ENCODE measurements at places on chromosomes 7 and 10.

DNA sequence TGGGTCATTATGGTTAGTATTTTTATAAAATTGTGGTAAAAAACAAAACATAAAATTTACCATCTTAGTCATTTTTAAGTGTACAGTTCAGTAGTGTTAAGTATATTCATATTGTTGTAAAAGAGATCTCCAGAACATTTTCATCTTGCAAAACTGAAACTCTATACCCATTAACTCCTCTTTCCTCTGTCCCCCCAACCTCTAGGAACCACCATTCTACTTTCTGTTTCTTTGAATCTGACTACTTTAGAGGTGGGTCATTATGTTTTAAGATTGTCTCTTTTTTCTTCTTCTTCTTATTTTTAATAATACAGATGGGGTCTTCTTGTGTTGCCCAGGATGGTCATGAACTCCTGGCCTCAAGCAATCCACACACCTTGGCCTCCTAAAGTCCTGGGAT, 84.1 kb downstream of the DOCK4 start:
- no peak for DNase-seq

DNA sequence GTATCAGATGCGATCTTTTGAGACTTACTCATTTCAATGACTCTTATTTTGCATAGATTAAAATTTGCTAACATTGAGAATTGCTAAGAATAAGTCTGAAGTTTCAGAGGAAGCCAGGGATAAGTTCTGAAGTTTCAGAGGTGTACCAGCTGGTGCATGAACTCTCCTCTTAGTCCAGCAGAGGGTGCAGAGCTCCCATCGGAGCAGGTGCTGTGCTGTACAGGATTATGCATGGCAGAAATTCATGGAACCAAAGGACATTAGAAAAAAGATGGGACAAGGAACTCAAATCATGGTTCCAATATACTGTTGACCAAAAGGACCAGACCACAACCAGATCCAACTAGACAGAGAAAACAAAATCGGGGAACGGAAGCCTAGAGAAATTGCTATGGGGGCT, 41.9 kb downstream of the MGAM2 start:
- no peak for DNase-seq

DNA sequence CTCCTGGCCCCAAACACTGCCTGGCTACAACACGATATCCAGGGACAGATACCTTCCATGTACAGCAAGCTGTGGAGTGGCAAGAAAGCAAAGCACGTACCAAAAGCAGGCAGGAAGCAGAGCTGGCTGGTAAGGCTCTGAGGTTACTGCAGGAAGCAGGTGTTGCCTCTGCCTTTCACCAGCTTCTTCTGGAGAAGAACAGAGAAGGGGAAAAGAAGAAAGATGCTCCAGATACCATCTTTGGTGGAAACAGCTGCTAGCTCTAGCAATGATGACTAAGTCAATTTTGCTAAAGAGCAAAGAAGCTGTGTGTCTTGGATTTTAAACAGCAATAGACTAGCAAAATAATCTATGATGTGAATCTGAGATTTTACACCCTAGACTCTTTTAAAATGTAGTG, 34.9 kb upstream of the PRSS1 start:
- no peak for DNase-seq

- DNase-seq, result no peak
Observed at GRCh38 chr10:70132098-70133029, at the start of gene AIFM2. TSS of gene AIFM2 (minus strand) at chr10:70132825. CDS start at chr10:70124084, 8,741 bp downstream.

- DNase-seq, result no peak
Observed at GRCh38 chr7:5599543-5600200, 176.0 kb upstream of the TNRC18 start.

- no peak for DNase-seq
Observed at GRCh38 chr7:45244981-45245380, 87.4 kb downstream of the RAMP3 start.

GRCh38 chr7:27154901-27155815, 1.3 kb downstream of the HOXA7 start:
- no peak for DNase-seq

DNA sequence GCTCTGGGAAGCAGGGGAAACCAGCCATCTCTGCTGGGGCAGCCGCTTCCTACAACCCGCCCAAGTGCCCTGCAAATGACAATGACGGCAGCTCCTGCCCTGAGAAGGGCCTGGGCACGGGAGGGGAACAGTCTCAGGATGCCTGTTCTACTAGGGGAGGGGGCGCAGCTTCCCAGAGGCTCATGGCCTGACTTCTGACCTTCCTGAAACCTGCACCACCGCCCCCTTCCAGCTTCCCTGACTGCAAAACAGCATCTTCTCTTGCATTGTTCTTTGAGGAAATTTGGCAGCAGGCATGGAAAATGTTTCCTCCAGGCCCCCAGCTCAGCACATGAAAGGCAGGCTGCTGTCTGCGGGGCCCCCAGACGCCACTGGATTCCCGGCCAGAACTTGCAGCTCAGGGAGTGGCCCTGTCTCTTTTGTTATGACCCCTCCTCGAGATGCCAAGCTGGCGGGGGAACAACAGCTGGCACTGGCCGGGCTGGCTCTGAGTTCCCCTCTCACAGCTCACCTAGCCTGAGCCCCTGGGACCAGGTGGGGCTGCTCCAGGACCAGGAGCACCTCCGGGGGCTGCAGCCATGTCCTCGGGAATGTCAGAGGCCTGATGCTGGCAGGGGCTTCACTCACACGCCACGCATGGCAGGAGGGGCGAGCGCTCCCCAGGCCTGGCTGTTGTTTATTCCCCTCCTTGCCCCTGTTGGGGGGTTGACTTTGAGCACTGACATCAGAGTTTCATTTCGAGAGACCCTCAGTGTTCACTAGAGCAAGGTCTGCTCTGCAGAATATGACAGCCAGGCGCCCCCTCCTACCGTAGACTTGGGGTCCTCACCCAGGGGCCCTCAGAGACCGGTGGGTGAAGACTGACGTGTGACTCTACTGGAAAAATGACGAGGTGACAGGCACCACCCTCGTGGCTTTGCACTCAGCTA, 62.7 kb downstream of the CALML3 start:
- DNase-seq, result no peak

GRCh38 chr10:69316313-69317059, 38.2 kb downstream of the HK1 start:
- no peak for DNase-seq

DNA sequence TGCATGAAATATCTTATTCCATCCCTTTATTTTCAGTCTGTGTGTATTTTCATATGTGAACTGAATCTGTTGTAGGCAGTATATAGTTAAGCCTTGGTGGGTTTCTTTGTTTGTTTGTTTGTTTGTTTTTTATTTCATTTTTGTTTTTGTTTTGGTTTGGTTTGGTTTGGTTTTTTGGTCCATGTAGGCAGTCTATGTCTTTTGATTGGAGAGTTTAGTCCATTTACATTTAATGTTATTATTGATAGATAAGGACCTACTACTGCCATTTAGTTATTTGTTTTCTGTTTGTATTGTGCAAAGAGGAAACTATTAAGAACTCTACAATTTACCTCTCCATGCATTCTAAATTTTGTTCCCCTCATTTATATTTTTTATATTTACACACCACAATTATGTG, 695.9 kb upstream of the GRM3 start:
- no peak for DNase-seq

GRCh38 chr10:112989826-112990225, 39.8 kb downstream of the TCF7L2 start:
- no peak for DNase-seq
